ENCODE measurements at places on chromosomes 3 and 15.

- DNase-seq = no peak
Observed at GRCh38 chr3:73945541-73945940, 320.8 kb upstream of the PDZRN3 start.

GRCh38 chr3:100080573-100080972 lies 33.7 kb downstream of the FILIP1L start:
- peak; percentile 50 for DNase-seq

DNA sequence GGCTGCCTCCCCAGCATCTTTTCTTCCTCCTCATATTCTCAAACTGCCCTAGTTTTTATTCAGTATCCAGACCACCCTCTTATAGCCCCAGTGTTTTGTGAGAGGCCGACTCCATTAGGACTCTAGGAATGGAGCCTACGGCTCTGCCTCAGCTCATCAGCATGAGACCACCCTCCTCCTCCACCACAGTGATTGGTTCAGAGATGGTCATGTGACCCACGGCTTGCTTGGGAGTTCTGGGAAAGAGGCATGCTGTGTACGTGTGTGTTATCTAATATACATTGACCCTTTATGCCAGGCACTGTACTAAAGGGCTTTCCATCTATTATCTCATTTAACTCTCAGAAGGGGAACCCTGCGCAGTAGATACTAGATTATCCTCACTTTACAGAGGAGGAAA lies 17.8 kb upstream of the CMTM7 start:
- DNase-seq = no peak

GRCh38 chr3:159892171-159892795 lies 96.4 kb upstream of the IL12A start:
- DNase-seq = no peak

DNA sequence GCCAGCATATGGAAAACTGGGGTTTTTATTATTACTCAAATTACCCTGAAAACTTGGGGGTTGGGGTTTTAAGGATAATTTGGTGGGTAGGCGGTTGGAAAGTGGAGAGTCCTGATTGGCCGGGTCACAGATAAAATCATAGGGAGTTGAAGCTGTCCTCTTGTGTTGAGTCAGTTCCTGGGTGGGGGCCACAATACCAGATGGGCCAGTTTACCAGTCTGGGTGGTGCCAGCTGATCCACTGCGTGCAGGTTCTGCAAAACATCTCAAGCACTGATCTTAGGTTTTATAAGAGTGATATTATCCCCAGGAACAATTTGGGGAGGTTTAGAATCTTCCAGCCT lies 4.9 kb upstream of the ZNF662 start:
- no peak for DNase-seq

DNA sequence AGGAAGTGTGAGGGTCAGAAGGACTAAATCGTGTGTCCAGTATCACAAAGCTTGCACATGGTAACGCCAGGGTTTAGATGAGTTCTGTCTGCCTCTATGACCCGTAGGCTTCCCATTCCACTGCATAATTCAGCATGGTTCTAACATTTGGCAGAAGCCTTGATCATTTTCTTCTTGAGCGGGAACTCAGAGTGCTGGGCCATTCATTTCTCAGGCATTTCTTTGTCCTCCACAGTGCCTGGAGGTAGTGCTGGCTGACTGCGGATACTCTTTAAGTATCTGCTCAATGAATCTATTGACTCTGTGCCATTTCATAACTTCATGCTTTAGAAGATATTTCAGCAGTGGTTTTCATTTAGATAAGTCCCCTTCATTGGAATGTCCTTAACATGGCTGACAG lies 370.2 kb downstream of the EPHB1 start:
- no peak for DNase-seq

- peak; percentile 41 for DNase-seq
Observed at GRCh38 chr3:5095886-5096285, 26.2 kb upstream of the ARL8B start.

DNA sequence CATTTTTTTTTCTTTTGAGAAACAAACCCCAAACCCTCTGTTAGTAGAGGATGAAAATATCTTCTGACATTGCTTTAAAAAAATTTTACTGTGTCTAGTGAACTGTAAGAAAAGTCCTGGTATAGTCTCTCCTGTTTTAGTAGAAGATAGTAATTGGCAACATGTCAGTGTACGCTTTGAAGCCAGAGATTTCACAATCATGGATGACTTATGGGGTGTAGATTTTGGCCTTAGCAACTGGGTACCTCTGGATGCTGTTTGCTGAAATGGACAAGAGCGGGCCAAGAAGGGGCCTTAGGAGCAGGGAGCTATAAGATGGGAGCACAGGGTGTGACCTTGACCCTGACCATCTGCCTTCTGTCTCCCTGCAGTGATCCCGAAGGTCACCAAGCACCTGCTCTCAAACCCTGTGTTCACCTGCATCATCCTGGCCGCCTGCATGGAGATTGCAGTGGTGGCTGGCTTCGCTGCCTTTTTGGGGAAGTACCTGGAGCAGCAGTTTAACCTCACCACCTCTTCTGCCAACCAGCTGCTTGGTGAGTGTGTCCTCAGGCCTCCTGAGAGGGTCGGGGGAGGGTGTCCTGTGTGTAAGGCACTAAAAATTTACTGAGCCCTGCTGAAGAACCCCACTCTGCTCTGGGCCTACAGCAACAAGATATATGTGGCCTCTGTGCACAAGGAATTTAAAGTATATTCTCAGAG lies 266.7 kb downstream of the SLCO3A1 start:
- no peak for DNase-seq

DNA sequence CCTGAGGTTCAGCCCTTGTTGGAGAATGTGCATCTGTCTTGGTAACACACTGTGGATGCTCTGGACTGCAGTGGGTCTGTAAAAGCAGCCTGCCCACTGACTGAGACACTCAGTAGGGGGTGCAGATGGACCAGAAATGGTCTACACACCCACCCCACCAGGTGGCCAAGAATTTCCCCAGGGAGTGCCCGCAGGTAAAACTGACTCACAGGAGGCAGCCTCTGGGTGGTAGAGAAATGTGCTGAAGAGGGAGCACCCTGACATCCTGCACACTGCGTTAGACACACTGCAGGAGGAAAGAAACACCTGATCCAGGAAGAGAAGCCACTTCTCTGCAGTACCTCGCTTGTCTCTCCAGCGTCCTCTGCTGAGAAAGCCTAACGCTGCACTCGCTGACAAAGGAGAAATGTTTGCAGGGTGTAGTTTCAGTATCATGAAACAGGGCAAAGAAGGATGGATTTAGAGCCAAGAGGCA lies 109.5 kb upstream of the ABHD17C start:
- no peak for DNase-seq

- peak; percentile 33 for DNase-seq
Observed at GRCh38 chr15:50753463-50753862, 12.0 kb downstream of the SPPL2A start.

GRCh38 chr3:150925751-150926201 lies 20.5 kb upstream of the MINDY4B start:
- DNase-seq = peak; percentile 20

GRCh38 chr15:80679167-80679803 lies 15.8 kb upstream of the ABHD17C start:
- no peak for DNase-seq

GRCh38 chr15:48751595-48751994 lies 59.3 kb downstream of the CEP152 start:
- DNase-seq = no peak

GRCh38 chr3:32406486-32407408 lies 15.1 kb downstream of the CMTM7 start:
- DNase-seq = no peak

GRCh38 chr15:29003191-29003839 lies 117.5 kb downstream of the APBA2 start:
- no peak for DNase-seq

DNA sequence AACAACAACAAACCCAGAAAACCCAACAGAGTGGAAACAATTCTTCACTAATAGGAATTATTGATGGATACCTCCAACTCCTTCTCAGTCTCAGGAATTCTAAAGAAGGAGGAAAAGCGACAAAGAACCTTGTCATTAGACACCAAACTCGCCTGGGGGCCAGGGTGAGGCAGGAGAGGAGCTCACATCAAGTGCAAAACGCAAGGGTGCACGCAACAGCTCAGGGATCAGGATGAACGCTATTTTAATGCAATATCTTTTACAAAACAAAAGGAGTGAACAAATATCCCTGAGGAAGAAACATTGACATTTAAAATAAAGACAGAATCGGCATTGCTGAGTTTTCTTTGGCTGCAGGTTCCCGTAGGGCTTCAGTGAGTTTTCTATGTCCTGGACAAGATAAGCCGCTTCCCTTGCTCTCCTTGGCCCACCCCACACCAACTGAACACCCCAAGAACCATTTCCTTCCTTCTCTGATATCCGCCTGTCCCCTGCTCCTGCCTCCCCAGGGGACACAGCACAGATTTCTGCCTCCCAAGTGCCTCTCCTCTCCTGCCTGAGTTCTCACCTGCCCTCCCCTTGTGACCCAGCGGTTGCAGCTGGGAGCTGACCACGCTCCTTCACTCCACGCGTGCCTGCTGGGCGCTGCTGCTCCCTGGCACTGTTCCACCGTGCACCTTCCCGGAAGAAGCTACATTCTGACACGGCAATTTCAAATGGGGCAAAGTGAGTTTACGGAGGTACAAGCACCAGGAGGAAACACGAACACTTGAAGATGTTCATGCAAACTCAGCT lies 63.0 kb downstream of the ATP10A start:
- no peak for DNase-seq

GRCh38 chr3:70531838-70532489 lies 219.5 kb upstream of the MDFIC2 start:
- no peak for DNase-seq

GRCh38 chr15:77225088-77225487 lies 154.2 kb upstream of the TSPAN3 start:
- DNase-seq = peak; percentile 54

DNA sequence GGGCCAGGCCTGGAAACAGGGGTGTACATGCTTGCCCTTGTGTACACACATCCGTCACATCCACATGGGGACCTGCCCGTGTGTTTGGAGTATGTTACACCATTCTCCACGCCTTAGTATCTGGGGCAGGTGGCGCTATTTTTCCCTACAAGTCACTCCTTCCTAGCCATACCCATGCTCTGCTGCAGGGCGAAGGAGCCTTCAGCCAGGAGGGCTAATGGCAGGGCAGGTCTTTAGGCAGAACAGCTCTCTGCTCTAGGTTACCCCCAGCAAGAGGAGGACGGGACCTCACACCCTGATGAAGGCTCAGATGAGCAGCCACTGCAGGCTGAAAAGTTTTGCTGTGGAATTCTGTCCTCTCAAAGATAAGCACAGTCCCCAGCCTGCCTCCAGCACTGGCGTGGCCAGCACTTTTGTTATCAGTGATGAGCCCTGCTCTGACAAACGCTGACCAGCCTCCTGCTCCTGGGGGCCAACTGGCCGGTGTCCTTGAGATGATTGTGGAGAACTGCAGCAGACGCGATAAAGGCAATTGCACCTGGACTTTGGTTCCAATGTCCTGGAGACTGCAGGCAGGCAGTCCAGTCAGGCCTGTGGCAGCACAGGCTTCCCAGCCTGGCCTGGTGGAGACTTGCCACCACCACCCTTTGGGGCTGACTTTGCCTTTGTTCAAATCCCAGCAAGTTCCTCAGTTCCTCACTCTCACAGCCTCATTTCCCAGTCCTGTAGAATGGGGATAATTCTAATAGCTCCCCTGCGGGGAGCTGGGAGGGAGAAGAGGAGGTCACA lies 19.8 kb upstream of the PIGZ start:
- DNase-seq = no peak

DNA sequence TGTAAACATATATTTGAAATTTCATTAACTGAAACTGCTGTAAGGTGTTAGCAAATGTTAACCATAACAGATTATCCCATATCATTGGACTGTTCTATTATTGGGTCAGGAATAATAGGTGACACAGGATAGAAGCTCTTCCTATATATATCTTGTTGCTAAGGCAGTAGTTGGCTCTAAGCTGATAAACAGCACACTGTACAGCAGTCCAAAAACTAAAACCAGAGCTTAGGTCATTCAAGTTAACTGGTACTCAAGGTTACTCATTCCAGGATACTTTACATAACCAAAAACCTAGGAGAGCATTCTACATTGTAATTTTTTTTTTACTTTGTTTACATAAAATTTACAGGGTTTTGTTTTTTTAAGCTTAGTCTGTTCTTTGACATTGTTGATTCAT lies 8.9 kb downstream of the DNAJC19 start:
- peak; percentile 18 for DNase-seq

- DNase-seq = no peak
Observed at GRCh38 chr3:177257006-177257405, 59.7 kb upstream of the TBL1XR1 start.

DNA sequence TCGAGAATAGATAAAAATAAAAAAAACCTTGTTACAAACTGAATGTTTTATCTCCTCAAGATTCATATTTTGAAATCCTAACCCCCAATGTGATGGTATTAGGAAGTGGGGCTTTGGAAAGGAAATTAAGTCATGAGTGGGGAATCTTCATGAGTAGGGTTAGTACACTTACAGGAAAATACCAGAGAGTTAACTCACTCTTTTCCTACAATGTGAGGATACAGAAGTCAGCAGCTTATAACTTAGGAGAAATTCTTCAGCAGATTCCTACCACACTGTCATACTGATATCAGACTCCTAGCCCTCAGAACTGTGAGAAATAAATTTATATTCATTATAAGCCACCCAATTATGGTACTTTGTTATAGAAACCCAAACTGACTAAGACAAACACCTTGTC lies 453.1 kb downstream of the GBE1 start:
- DNase-seq = peak; percentile 59

- no peak for DNase-seq
Observed at GRCh38 chr15:77644543-77645247, 12.0 kb upstream of the LINGO1 start.

GRCh38 chr3:9947025-9947995 lies 4.9 kb downstream of the PRRT3 start:
- peak; percentile 71 for DNase-seq

- DNase-seq = no peak
Observed at GRCh38 chr3:108328821-108329486, 32.6 kb downstream of the HHLA2 start.

DNA sequence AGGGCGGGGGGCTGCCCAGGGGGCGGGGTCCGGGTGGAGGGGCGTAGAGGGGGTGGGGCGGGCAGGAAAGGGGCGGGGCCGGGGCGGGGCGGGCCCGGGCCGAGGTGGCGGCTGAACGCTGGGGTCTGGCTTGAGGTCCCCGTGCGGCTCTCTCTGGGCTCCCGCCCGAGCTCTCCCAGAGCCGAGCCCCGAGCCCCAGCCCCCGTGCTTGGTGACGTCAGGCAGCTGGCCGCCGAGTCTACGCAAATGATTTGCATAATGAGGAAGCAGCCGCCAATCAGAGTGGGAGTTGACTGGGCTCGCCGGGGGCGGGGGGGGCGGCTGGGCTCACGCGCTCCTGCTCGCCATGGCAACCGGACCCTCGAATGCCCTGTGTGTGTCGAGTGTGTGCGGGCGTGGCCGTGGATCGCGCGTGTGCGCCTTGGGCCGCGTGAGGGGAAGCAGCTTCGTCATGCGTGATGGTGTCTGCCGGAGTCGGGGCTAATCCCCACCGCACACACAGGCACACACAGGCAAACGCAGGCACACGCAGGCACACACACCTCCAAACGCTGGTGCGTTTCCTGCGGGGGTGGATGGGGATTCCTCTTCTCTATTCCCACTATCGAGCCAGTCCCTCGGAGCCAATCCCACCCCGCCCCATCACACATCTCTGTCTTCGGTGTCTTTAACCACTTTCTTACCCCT lies at the start of gene CELF6:
TSS of gene CELF6 (minus strand) at position 173 of the 687 bp plus-strand sequence. CDS start 283 bp downstream, outside the sequence.
- DNase-seq = peak; percentile 81
